Fibroblast of skin of left quadriceps (primary cell): ENCODE measurements at places on chromosomes 2 and 18.

DNA sequence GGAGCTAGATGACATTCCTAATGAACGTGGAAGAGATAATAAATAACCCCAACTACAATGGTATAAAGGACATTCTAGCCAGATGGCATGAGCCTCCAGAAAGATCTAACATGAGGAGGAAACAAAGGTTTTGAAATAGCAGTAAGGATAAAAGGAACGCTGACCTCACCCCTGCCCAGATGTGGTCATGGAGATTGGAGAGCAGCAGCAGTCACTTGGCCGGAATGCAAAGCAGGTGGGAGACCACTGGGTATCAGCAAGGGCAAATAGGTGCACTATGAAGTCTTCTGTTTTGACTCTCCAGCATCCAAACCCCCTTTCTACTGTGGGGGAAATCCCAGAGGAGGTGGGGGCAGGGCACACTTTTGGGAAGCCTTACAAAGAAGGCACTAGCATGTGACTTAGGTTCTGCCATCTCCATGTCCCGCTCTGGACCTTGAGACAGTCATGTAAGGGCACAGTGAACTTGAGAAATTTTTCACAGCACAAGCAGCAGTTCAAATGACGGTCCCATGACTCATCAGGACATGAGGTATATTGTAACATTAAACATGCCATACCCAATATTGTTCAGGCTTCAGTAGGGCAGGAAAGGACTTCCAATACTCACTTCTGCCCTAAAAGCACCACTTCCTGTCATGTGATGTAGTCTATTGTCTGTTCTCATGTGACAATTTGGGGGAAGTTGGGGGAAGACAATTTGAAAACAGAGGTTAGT lies 55.2 kb downstream of the METTL4 start:
- DNase-seq = peak; percentile 71

DNA sequence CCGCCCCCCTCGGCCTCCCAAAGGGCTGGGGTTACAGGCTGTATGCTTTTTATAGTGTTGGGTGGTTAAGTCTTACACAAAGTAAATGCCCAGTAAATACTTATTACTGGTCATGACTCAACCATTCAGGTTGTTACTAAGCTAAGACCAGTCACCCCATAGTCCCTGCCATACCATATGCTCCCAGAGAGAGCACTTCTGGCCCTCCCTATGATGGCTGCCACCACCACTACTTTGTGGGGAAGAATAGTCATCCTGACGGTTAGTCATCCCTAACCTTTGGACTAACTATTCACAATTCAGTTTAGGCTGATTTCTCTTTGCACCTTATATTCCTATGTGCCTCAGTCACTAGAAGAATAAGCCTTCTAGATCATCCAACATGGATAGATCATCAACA lies 42.0 kb upstream of the MSH2 start:
- DNase-seq = no peak

DNA sequence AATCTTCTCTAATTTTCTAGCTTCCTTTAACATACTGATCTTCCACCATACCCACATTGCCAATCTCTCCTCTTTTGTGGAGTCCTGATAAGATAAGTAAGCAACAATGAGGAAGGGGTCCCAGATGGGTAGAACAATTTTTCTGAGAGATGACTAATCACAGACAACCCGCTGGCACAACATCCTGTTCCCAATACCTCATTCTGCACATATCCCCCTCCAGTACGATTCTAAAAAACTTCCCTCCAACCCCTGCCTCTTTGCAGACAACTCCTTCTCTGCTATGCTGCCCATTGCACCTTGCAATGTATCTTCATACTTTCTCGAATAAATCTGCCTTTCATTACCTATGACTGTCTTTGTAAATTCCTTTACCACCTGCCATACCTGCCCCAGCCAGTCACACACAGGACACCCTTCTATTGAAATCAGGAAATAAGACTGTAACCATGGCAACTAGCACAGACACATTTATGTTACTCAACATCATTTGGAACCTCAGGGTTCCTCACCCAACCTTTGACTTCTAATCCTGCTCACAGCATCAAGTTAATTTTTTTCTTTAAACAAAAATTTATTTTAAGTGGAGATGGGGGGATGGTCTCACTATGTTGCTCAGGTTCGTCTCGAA lies 7.4 kb upstream of the EXOC6B start:
- no peak for DNase-seq

- DNase-seq = no peak
Measured at GRCh38 chr2:133223226-133223625, 345.0 kb downstream of the NCKAP5 start.

- DNase-seq = no peak
Measured at GRCh38 chr2:25411281-25411680, 69.6 kb upstream of the DNMT3A start.

DNA sequence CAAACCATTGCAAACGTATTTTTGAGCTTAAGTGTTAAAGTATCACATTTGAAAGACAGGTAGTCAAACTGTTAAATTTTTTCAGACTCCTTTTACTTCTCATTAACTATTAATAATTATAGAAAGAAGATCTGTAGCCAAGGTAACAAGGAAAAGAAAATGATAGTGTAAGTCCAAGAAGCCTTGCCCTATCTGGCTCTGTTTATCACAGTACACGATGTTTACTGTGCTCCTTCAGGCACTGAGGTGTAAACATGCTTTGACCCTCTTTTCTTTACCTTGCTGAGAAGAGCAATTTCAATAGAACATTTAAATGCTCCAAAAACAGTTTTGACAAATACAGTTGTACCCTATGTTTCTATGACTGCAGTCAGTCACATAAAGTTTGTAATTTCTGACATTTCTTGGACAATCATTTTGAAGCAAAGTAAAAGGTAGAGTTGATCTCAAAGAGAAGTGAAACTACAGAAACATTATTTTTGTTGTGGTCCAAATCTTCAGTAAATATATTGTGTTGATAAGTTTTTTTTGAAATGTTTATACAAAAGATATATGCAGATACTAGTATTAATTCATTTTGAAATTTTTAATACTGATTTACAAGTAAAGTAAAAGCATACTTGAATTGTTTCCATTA lies 152.6 kb upstream of the KYNU start:
- no peak for DNase-seq

- no peak for DNase-seq
Measured at GRCh38 chr2:204900910-204901309, 355.6 kb downstream of the PARD3B start.

DNA sequence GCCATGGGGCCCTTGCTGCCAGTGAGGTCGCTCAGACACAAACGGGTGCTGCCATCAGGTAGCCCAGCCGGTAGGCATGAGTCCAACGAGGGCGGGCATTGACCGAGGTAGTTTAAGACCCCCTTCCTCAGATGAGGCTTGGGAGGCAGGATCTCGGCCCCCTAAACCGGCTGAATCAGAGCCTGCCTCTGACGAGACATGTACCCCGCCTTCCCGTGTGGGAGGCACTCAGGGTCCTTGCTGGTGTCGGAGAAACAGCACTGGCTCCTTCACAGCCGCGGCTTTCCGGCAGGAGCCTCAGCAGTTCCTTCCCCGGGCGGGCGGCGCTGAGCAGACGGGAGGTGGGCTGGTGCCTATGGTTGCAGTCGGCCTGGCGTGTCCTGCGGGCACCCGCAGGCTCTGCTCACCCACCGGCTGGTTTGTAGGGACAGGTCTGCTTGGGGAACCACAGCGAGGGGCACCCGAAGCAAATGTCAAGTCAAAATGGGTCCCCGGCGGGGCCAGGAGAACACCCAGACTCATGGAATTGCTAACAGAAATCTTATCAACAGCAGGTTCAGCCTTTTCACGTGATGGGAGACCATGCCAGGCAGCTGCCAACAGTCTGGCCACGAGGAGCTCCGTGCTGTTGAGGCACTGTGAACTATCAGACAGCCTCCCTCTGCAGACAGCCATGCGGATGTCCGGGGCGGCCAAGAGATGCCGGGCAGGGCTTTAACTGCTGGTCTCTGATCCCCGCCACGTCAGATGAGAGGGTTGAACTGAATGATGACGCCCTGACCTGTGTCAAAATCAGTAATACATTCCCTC lies 2.8 kb downstream of the KCNG2 start:
- DNase-seq = no peak

GRCh38 chr2:176464886-176465564 lies 195.8 kb downstream of the MTX2 start:
- DNase-seq = no peak

DNA sequence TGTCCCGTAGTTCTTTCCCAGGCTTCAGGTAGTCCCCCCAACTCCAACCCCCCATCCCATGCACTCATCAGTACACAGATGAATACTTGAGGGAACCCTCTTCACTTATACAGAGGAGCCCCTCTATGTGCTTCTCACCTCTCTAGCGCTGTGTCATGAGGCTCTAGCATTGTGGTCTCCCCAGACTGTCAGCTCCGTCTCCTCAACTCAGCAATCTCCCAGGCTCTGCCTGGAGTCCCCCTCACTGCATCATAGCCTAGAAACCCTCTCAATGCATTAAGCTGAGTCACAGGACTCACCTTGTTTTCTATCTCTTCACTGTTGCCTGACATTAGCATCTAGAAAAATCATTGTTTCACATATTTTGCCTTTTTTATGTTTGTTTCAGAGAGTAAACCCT lies 20.2 kb upstream of the PRKCE start:
- no peak for DNase-seq

DNA sequence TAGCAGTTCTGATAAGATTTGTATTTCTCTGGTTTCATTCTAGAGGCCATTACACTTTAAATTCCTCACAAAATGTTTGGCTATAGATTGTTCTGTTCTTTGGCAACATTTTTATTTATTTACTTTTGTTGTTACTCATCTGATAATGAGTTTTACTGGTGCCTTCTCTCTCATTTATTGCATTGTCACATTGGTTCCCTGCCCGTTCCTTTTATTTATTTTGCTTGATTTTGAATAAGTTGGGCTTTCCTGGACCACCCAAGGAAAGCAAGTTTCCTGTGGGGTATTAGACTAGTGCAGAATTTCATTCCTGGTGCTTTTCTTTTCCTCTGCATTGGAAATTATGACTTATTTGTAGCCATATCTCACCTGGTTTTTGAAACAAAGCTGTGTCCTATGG lies 232.0 kb downstream of the SOCS6 start:
- DNase-seq = no peak

DNA sequence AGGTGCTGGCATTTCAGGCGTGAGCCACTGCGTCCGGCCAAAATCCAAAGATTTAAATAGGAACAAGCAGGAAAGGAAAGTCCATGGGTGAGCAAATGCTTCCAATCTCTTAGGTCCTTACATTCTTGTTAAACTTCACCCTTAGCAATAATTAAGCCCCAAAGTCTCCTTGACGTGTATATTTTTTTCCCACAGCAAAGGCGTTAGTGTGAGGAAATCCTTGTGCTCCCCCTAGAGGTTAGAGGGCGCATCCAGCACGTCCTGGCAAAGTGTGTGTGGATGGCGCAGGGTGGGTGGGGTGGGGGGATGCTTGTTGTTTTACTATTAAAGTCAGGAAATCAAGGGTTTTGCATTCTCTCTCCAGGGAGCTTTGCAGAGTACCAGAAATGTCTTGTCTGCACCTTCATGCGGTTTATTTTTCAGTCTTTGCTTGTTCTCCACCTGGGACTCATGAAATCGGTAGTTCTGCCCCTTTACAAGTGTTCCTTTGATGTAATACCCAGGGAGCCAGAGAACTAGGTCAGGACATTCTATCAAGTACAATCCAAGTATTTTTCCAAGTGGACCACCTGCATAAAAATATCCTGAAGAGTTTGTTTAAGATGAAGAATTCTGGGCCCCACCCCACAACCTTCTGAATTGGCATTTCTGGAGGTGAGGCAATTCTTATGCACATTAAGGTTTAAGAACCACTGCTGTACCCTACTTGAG lies 22.2 kb upstream of the ITSN2 start:
- peak; percentile 33 for DNase-seq

DNA sequence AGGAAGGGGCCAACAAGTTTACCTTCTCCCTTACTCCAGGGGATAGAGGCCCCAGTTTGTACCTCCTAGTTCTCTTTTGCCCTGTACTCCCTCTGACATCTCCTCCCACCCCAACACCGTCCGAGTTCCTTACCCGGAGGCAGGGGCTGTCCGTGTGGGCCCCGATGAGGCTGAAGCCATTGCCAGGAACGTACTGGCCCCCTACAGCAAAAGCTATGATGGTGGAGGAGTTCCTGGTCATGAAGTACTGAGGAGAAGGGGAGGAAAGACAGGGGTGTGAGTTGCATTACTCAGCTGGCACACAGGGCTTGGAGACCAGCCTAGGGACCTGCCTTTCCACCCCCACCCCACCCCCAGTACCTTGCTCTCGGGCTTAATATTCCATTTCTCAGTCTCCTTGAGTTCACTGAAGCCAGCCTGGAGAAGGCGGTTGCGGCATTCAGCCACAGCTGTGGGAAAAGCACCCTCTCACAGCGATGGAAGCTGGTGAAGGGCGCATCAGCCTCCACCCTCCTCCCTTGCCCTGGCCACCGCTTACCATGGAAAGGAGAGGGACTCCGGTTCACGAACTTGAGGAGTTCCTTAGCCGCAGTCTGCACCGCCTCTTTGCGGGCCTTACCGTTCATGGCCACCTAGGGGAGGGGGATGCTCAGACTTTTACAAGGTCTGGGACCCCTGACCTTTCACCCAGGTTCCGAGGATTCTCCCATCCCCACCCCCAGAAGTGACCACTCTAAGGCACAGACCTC lies 1.0 kb downstream of the DNPEP start:
- no peak for DNase-seq

DNA sequence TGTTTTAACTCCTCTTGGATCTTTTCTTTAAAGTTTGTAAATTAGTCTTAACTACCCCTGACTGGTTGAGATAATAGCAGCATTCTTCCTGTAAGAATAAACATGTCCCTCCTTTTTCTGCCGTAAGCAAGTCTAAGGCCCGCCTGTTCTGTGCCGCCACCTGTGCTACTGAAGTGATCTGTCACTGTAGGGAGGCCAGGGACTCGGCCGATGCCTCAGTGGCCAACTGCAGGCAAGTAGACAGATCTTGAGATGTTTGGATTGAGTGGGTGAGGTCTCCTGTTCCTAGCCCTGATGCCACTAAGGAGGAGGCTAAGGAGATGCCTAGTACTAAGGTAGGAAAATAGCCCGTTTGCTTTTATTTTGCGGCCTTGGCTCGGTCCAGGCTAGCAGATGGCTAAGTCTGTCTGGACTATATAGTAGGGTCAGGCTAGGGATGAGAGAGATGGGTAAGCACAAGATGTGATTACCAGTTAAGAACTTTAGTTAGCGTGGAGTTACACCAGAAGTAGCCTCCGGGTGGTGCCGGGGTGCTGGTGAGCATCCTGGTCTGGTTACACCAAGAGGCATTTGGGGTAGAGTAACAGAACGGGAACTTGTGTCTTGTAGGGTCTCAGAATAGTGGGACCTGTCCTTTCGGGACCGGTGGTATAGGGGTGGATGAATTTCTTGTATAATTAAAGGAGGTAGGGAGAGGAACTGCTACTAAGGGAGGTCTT lies 584.2 kb downstream of the SUCLG1 start:
- DNase-seq = no peak

GRCh38 chr2:177983183-177983788 lies 89.3 kb downstream of the PDE11A start:
- peak; percentile 34 for DNase-seq

- DNase-seq = no peak
Measured at GRCh38 chr2:5734859-5735520, 42.8 kb downstream of the SOX11 start.

DNA sequence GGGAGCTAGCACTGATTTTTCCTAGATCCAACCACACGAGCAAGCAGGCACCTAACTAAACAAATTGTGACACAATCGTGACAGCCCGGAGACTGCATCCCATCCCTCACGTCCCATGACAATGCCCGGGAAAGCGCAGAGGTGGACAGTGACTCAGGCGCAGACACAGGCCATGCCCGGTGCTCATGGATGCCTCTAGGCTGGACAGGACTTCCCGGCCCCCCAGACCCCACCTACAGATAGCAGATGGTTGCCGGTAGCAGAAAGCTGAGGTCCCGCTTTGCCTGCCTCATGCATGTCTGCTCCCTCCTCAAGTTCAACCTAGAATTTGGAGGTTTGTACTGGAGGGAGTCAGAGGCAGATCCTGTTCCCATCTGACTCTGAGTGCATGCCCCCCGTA lies 81.0 kb downstream of the TPO start:
- no peak for DNase-seq
